Astrocyte of the hippocampus (primary cell): ENCODE measurements at places on chromosomes 11 and 22.
A peak's percentile ranks its signal among the peaks of the same experiment; 100 is the strongest.

DNA sequence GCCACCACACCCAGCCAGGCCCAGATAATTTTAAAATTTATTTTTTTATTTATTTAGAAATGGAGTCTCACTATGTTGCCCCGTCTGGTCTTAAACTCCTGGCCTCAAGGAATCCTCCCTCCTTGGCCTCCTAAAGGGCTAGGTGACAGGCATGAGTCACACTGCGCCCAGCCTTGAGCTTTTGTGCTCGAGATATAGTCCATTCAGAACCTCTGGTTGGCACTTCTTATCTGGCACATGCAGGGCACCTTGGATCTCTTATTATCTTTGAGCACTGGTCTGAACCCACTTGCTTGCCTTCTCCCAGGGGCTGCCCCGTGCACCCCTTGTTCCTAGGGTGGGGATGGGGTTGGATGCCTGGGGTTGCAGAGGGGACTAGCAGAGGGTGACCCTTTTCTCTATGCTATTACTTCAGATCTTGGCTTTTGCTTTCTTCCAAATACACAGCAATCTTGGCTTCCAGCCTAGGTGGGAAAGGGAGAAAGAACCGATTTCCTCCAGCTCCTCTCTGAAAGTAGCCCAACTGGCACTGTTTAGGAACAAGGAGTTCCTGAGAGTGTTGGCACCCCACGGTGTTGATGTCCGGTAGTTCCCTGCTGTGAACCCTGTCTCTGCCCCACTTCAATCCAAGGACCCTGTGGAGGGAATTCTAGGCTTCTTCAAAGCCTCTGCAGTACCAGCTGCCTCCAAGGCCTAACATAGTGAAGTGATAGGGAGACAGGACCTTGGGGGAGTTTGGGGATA is 1.3 kb upstream of the SLC3A2 start:
- DNase-seq, result peak; percentile 35

DNA sequence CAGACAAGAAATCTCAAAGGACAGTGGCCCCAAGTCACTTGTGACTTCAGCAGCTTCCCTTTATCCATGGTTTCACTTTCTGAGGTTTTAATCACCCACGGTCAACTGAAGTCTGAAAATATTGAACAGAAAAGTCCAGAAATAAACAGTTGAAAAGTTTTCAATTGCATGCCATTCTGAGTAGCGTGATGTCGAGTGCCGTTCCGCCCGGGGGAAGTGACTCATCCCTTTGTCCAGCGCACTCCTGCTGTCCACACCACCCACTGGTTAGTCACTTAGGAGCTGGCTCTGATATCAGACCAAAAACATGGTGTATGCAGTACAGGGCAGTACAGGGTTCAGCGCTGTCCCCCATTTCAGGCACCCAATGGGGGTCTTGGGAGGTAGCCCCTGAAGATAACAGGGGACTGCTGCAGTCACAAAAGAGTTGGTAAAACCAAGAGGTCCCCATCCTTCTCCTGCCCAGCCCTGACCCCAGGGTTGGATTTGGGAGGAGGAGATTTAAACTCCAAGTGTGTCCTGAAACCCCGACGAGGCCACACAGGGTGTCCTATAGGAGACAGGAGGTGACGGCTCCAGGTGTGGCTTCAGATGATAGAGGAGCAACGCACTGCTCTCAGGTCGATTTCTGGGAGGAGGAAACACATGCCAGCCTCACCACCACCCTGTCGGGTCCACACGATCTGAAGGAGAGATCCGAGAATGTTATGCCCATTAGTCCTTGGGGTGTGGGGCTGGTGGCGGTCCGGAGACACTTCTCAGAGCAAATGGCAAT is 390.1 kb downstream of the CTTN start:
- DNase-seq, result peak; percentile 85

- DNase-seq, result no peak
These were observed 99.0 kb downstream of the NECTIN1 start for GRCh38 chr11:119629834-119630624.

- peak; percentile 84 for DNase-seq
These were observed 5.2 kb upstream of the LIF start for GRCh38 chr22:30251711-30252110.

- no peak for DNase-seq
These were observed 6.7 kb downstream of the INCENP start for GRCh38 chr11:62130283-62131169.

- DNase-seq, result no peak
These were observed 4.0 kb downstream of the APBB1 start for GRCh38 chr11:6414874-6415328.

DNA sequence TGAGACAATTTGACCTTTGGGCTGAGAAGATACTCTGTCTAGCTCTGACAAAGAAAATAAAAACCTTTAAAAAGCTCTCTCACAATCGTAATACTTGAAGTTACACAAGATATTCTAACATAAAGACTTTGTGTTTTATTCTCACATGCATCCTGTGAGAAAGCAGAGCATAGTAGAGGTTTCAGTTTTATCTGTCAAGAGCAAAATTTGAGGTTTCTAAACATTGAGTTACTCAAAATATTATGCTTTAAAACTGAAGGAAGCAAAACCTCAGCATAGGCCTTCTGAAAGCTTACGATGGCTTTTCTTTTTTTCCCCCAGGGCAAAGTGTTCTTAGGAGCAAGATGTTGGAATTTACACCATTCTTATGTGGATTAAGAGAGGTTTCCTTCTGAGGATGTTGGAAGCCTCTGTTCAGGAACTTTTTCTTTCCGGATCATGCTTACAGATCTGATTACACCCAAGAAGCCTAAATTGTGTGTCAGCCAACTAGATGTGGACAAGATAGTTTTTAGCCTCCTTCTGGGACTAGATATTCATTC is 15.0 kb upstream of the OR51M1 start:
- DNase-seq, result no peak

GRCh38 chr11:84069048-84069447 is 782.9 kb upstream of the CCDC90B start:
- DNase-seq, result no peak
